ENCODE measurements at places on chromosomes 2 and 18.

- peak; percentile 69 for DNase-seq
Observed at GRCh38 chr2:165239856-165240515, 772 bp downstream of the SCN2A start.

DNA sequence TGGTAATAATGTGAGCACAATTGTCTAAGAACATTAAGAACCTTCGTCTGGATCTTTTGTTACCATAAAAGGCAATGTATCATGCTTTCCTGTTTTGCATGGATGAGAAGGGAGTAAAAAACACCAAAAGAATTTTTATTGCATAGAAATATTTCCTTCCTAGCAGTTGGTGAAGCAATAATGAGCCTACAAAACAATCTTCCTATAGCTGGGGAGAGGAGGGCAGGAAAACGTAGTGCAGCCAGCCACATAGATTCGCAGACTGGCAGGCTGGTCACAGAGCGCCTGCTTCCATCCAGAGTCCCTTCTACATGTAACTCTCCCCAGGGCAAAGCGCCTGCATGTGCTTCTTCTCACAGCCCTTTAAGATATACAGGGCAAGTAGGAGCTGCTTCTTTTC is 190.4 kb downstream of the BABAM2 start:
- DNase-seq: no peak

- DNase-seq: peak; percentile 10
Observed at GRCh38 chr2:60109744-60110143, 443.7 kb downstream of the BCL11A start.

GRCh38 chr2:98829581-98830270 is 98.8 kb upstream of the MGAT4A start:
- DNase-seq: peak; percentile 57

GRCh38 chr2:9703085-9703678 is 72.4 kb upstream of the YWHAQ start:
- DNase-seq: no peak

DNA sequence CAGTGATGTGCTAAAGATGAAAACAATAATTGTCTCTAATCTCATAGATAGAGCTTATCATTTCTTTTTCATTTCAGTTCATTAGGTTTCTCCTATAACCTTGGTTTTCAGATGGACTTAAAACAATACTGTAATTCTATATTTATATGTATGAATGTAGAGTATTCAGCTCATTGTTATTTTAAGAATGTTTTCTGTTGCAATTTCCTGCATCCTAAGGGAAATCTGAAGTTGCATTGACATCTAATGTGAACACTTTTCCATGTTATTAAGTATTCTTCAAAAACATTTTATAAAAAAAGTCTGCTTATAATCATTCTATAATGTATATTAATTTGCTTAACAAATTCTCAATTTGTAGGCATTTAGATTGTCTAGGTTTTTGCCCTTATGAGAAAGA is 288.9 kb downstream of the XIRP2 start:
- no peak for DNase-seq

DNA sequence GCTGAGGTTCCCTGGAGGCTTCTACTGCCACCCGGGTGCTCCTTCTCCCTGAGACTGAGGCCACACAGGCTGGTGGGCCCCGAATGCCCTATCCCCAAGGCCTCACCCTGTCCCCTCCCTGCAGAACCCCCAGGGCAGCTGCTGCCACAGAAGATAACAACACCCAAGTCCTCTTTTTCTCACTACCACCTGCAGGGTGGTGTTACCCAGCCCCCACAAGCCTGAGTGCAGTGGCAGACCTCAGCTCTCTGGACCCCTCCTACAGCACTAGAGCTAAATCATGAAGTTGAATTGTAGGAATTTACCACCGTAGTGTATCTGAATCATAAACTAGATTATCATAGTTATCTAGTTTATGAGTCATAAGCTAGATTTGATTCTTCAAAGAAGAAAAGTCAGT is 7.3 kb upstream of the CENPA start:
- no peak for DNase-seq

GRCh38 chr2:117523711-117524238 is 290.7 kb upstream of the DDX18 start:
- peak; percentile 32 for DNase-seq

DNA sequence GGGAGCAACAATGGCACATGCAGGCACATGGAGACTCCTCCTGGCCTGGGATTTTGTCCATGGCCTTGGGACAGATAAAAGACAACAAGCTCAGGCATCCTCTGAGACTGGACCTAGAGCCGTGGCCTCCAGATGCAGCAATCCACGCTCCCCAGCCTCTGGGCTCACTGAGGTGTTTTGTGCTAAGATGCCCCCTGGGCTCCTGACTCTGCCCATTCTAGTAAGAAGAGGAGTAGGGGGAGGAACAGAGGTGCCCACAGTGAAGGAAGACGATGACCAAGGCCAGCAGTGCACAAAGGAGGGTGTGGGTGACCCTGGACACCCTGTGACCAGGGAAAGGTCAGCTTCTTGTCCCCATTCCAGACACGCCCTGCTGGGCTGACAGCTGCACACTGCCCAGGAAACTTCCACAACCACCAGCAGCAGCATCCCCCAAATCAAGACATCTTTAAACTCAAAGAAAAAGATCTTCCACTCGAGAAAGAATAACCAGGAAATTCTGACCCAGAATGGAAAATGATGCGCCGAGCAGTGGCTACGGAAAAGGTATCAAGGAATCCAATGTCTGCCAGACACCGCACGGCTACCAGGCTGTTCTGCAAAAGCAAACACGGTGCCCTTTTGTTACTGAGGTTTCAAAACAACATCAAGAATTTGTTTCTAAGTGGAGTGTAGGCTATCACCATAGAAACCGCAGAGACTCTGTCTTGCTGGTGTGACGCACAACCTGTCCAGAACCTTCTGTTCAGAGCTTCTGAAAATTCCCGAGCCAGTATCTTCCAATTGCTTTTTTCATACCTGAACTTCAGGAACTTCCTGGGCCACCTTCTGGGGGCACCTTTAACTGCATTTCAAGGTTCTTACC is 65.5 kb downstream of the ZNF516 start:
- DNase-seq: peak; percentile 46

DNA sequence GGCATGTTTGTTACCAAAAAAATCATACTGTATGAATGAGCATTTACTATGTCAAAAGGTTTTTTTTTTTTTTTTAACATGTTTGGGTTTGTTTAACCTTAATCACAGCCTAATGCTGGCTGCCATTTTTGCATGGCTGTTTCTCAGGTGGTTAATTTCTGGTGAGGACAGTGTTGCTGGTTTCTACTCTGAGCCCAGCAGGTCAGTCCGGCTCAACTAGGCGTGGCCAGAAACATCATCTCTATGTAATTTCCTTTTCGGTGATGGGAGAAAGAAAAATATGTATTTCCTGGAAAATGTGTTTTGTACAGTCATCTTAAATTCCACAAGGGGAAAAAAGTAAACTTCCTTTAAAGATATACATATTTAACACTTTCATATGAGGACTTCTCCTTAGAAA is 24.9 kb upstream of the BZW1 start:
- peak; percentile 88 for DNase-seq

- DNase-seq: peak; percentile 6
Observed at GRCh38 chr2:64779117-64779690, 125.5 kb upstream of the SERTAD2 start.

- no peak for DNase-seq
Observed at GRCh38 chr2:64189167-64189566, 44.9 kb upstream of the PELI1 start.

DNA sequence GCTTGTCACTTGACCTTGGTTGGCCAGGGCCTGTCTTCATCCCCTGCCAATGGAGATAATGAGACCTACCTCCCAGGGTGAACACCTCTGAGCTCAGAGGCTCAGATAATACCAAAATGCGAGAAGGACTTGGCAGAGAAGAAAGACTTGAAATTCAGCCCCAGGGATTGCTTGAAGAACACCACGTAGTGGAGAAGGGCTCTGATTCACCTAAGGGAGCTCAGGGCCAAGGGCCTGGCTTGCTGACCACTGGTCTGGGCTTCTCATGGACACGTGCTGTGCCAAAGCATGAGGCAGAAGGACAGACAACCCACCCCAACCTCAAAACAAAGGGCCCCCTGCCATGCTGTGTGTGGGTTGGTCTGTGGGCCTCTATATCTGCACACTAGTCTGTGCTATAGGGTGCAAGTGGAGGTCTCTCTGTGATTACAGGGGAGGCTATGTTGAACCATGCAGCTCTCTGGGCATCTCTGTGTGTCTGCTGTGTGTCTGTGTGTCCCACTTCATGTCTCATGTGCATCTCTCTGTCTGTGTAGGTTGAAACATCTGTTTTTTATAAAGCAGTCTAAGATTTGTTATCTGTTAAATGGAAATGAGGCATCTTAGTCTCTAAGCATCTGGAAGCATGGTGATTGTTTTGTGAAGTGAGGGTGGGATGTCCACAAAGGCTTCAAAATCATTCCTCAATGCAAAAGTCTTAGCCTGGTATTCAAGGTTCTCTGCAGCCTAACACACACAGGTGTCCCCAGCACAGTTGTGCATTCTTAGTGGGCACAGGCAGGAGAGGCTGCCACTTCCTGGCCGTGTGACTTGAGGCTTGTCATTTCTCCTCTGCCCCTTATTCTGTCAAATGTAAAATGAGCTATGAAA is 61.0 kb upstream of the EPAS1 start:
- DNase-seq: no peak

- DNase-seq: peak; percentile 38
Observed at GRCh38 chr18:11767935-11768334, 78.9 kb downstream of the GNAL start.

DNA sequence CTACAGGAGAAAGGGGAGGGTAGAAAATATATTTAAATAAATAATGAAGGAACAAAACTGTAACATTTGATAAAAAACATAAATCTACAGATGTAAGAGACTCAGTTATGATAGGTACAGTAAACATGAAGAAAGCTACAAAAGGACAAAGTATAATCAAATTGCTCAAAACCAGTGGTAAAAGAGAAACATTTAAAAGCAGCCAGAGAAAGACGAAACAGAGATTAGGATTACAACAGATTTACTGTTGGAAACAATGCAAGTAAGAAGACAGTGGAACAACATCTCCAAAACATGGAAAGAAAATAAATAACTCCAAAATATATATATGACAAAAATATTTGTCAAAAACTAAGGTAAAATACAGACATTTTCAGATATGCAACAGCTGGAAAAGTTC is 307.7 kb upstream of the REV1 start:
- DNase-seq: no peak

DNA sequence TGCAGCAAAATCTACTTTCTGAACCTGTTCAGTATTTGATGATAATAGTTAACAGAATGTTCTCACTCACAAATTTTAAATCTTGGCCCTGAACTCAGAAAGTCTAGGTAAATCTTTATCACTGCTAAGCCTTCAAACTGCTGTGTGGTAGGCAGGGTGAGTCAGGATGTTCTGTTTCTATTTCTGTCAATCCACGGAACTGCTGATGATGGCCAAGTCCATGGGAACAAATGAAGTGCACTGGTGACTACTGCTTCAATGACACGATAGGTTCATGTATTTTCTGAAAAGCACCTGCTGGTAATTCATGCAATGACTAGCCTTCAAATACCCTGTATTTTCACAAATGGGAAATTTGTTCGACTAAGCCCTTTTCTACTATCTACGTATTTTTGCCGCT is 14.2 kb downstream of the NIFK start:
- peak; percentile 26 for DNase-seq

- DNase-seq: no peak
Observed at GRCh38 chr18:24208270-24209035, 69.6 kb downstream of the CABYR start.

- DNase-seq: no peak
Observed at GRCh38 chr2:234033885-234034284, 16.6 kb upstream of the SPP2 start.

DNA sequence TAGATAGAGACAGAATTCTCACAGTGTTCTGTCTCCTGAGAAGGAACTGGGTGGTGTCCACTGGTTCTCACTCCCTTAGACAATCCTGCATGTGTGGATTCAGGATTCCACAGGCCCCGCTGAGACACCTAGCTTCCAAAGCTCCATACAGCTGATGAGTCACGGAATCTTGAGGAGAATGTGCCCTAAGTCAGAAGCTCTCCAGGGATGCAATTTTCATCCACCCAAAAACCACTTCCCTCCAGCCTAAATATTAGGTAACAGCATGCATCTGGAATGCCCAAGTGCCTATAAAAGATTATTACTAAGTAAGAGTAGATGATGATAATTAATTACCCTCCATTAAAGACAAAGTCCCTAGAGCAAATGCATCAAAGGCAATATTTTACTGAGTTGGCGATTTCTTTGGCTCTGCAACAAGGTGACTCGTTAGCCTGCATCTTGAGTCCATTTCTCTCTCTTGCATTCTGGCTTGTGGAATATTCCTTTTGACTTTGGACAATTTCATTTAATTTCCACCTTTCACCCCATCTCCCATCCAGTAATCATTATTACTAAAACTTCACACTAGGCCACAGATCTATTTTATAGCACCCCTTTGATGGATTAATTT is 475.1 kb downstream of the TNS1 start:
- DNase-seq: no peak

DNA sequence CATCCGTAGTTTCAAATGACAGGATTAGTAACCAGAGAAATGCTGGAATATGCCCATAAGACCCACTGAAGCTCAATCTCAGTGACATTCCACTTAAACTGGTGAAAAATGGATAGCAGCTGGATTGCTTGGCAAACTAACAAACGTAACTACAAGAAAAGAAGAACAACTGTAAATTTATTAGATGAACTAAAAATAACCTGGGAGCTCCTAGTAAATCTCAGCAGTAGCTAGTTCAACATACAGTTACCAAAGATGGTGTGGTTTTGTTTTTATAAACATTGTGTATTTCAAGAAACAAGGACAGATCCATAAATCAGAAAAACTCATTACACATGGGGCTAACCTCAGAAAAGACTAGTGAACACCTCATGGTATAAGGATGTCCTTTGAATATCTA is 531.9 kb downstream of the XIRP2 start:
- DNase-seq: no peak

- no peak for DNase-seq
Observed at GRCh38 chr18:76374330-76375281, 120.4 kb downstream of the ZNF516 start.

Measured in DMS53 (cell line).